ENCODE measurements at places on chromosomes 7 and 10. TPM values are rescaled to one million over a fixed set of nuclear protein-coding genes. Genes with fewer than 3 reads are reported as not detected.

RNLS gene
- polyA plus RNA-seq, result 19.2 TPM

ZEB1 gene
- 5.5 TPM for polyA plus RNA-seq

DNA sequence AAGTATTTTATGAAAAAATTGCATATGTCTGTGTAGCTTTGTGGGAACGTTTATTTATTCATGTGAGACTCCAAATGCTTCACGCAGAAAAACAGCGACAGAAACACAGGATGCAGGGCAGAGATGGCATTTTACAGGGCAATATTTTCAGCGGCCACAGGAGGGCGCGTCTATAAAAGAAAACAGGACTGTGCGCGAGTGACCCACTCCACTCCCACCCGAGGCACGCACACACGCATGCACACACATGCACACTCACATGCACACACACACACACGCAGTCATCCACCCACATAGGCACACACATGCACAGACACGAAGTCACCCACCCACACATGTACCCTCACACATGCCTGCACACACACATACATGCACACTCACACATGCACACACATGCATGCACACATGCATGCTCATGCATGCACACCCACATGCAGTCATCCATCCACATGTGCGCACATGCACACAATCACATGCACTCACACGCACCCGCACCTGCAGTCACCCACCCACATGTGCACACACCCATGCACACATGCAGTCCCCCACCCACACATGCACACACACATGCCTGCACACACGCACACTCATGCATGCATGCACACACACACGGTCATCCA lies 96.3 kb downstream of the DNAJB6 start:
- H3K27ac ChIP-seq, result no peak overlapping the region
- peak overlapping the region; percentile 32 for H3K4me3 ChIP-seq
- peaks cover 10% of the 10 kb centered on the region for H3K4me1 ChIP-seq
- DNase-seq, result peak; percentile 57

GRCh38 chr10:98472196-98472595 lies 25.5 kb upstream of the HPS1 start:
- H3K4me3 ChIP-seq, result no peak overlapping the region
- H3K4me1 ChIP-seq, result peaks cover 32% of the 10 kb centered on the region
- no peaks in the 10 kb centered on the region for H3K27me3 ChIP-seq
- no peak for DNase-seq
- H3K27ac ChIP-seq, result no peak overlapping the region
- no peaks in the 10 kb centered on the region for H3K36me3 ChIP-seq

GRCh38 chr10:104209575-104210198 lies 22.5 kb downstream of the CFAP43 start:
- no peak overlapping the region for H3K4me3 ChIP-seq
- no peak overlapping the region for H3K27ac ChIP-seq
- no peak for DNase-seq
- no peaks in the 10 kb centered on the region for H3K4me1 ChIP-seq
- no peaks in the 10 kb centered on the region for H3K27me3 ChIP-seq
- no peaks in the 10 kb centered on the region for H3K36me3 ChIP-seq

DNA sequence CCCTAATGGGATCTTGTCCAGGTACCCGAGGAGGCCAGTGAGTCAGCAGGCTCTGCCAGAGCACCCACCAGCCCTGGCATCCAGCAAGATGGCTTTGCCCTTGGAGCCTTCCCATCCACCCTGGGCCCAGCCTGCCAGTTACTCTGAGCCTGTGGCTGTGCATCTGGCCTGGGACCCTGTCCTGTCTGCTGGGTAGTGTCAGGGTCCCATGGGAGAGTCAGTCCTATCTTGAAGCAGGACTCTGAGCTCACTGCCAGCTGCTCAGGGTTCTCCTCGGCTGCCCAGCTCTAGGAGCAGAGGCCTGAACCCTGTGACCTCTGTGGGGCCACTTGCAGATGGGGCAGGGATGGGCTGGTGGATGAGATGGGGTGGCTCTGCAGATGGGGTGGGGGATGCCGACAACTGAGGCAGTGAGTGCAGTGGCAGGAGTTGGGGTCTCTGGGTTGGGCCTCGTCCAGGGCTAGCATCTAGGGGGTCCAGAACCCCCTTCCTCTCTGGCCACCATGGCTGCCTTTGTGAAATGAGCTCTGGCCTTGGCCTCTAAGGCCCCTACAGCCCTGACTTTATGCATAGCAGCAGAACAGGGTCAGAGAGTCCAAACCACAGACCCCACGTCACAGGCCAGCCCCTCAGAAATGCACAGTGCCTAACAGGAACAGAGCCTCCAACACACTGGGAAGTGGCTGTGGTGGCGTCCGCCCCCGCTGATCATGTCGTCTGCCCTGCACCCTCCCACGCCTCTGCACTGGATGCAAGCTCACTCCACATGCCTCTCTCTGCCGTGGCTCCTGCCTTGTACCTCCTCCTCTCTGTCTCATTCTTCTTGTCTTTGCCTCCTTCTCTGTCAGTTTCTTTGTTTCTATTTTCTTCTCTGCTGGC lies 88.1 kb upstream of the RET start:
- no peaks in the 10 kb centered on the region for H3K36me3 ChIP-seq
- no peak overlapping the region for H3K4me3 ChIP-seq
- no peaks in the 10 kb centered on the region for H3K27me3 ChIP-seq
- no peak overlapping the region for H3K27ac ChIP-seq

GRCh38 chr10:77428691-77429395 lies 208.8 kb downstream of the KCNMA1 start:
- no peaks in the 10 kb centered on the region for H3K27me3 ChIP-seq
- peak; percentile 84 for DNase-seq
- peak overlapping the region; percentile 87 for H3K27ac ChIP-seq
- no peaks in the 10 kb centered on the region for H3K36me3 ChIP-seq

ZNF25 gene
- 3.5 TPM for polyA plus RNA-seq

MTG1 gene
- polyA plus RNA-seq, result 63.6 TPM

ZNF33A gene
- 8.4 TPM for polyA plus RNA-seq

GRCh38 chr10:70462349-70462984 lies 16.1 kb upstream of the PALD1 start:
- peak overlapping the region; percentile 47 for H3K27ac ChIP-seq
- H3K27me3 ChIP-seq, result no peaks in the 10 kb centered on the region

DNA sequence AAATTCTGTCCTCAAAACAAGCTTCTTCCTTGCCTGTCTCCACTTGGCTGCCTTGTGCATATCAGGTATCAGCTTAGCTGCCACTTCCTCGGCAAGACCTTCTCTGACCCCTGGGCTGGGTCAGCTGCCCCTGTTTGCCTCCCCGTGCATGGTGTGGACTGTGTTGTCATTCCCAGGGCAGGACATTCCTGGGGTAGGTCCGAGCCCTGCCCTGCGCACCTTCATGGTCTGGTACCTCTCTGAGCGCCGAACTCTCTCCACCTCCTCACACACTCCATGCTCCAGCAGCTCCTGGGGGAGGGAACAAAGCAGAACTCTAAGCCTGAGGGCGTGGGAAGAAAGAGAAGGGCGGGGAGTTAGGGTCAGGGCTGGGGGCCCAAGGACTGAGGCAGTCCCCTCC lies 3.8 kb downstream of the POLM start:
- DNase-seq, result no peak
- H3K4me3 ChIP-seq, result no peak overlapping the region
- H3K4me1 ChIP-seq, result peaks cover 20% of the 10 kb centered on the region

DNA sequence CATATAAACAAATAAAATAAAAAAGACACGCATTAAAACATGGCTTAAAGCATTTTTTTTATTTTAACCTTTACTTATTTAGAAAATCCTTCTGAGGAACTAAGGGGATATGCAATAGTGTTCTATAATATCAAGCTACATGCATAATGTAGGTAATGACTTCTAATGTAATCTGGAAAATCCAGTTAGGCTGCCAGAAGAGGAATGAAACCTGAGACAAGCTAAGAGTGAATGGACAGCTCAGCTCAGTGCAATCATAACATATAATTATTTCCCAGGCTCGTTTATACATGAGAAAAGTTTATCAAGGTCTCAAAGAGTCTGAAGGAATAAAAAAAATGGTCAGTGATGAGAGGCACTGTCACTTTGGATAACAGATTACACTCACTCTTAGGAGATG lies 649.0 kb upstream of the PCDH15 start:
- no peak for DNase-seq
- H3K27me3 ChIP-seq, result no peaks in the 10 kb centered on the region
- no peak overlapping the region for H3K4me3 ChIP-seq
- H3K36me3 ChIP-seq, result no peaks in the 10 kb centered on the region
- H3K27ac ChIP-seq, result no peak overlapping the region
- H3K4me1 ChIP-seq, result no peaks in the 10 kb centered on the region

GNB2 gene
- 230 TPM for polyA plus RNA-seq

SORCS1 gene
- polyA plus RNA-seq, result 3.0 TPM

SLC29A4 gene
- polyA plus RNA-seq, result 1.6 TPM

DNA sequence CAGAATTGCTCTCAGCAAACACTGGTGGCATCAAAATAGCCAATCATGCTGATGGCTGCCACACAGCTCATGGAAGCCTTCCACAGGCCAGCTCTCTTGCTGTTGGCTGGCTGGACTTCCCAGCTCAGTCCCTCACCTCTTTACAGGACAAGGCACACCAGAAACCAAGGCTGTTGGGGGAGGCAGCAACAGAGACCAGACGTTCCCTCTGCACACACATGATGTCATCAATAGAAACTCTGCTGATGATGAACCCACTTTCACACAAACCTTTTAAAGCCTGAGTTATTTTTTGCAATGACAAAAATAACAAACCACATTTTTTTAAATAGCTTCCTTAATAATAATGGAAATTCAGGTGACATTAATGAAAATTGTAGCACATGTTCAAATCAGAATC lies 300.9 kb upstream of the C7orf33 start:
- no peak overlapping the region for H3K4me3 ChIP-seq
- no peaks in the 10 kb centered on the region for H3K27me3 ChIP-seq
- no peak for DNase-seq
- H3K36me3 ChIP-seq, result no peaks in the 10 kb centered on the region
- no peaks in the 10 kb centered on the region for H3K4me1 ChIP-seq

TMEM273 gene
- polyA plus RNA-seq, result 11.1 TPM

GRCh38 chr7:142925413-142925812 lies 8.1 kb downstream of the TRPV5 start:
- H3K27ac ChIP-seq, result no peak overlapping the region
- no peak overlapping the region for H3K4me3 ChIP-seq
- no peak for DNase-seq
- H3K27me3 ChIP-seq, result no peaks in the 10 kb centered on the region
- H3K36me3 ChIP-seq, result no peaks in the 10 kb centered on the region

- H3K4me3 ChIP-seq, result no peak overlapping the region
- H3K4me1 ChIP-seq, result no peaks in the 10 kb centered on the region
- no peak for DNase-seq
- no peaks in the 10 kb centered on the region for H3K36me3 ChIP-seq
- no peak overlapping the region for H3K27ac ChIP-seq
These were observed 34.5 kb upstream of the RHOBTB1 start for GRCh38 chr10:60978287-60979115.

DNA sequence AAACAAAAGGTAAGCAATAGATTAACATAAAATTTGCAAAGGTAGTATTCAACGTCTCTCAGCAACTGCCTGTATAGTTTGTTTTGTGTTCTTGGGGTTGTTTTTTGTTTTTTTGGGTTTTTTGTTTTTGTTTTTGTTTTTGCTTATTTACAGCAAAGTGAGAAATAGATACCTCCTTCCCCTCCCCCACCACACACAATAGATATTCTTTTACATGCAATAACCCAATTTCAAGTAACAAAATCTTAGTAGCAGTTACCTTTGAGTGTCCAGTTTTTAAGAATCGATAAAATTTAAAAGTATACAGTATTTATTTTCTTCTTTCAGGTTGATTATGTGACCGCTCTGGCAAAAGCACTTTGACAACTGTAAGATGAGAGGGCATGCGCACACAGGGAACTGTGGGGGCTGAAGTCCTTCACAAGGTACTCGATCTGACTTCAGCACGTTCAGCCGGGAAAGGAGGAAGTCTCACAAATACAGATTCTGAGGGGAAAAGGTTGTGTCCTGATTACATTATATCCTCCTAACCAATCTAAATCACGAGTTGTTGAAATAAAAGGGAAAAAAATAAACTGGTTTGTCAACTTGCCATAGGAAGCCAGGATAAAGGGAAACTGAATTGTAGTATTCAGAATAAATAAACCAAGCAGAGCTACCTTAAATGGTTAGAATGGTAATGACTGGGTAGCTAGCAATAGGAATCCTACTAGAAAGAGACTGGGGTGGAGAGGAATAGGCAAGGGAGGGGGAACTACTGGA lies 47.8 kb downstream of the CPEB3 start:
- no peaks in the 10 kb centered on the region for H3K36me3 ChIP-seq
- DNase-seq, result peak; percentile 79
- peak overlapping the region; percentile 17 for H3K4me3 ChIP-seq
- H3K27me3 ChIP-seq, result no peaks in the 10 kb centered on the region
- peak overlapping the region; percentile 72 for H3K27ac ChIP-seq

CLDN3 gene
- polyA plus RNA-seq, result 174 TPM

Data from sigmoid colon (tissue), 7 donors.